ENCODE measurements at places on chromosomes 1 and 21. TPM values are rescaled to one million over a fixed set of nuclear protein-coding genes. Genes with fewer than 3 reads are reported as not detected.

EXO1 gene
- total RNA-seq: 32.7 TPM

- DNase-seq: no peak
Measured at GRCh38 chr1:151820940-151821339, 10.7 kb downstream of the RORC start.

DNA sequence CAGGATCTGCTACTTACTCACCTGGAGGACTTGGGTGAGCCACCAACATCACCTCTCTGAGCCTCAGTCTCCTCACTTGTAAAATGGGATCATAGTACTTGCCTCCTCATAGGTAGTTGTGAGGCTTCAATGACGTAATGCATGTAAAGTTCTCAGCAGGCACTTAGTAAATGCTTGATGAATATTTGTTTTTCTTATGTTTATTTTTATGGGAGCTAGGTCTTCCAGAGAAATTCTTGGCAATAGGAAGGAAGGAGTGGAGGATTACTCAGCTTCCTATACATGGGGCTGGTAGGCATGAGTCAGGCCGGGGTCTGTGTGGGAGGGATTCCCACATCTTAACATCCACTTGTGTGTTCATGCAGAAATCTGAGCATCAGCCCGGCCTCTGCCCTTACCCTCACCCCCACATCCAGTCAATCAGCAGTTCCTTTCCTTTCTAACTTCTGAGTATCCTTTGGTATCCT lies 95.4 kb upstream of the USP24 start:
- DNase-seq: no peak

C1orf105 gene
- total RNA-seq: not detected

LEFTY2 gene
- not detected for total RNA-seq

GRCh38 chr1:171251042-171251951 lies 3.0 kb downstream of the FMO1 start:
- DNase-seq: peak; percentile 50

- DNase-seq: no peak
Measured at GRCh38 chr1:159172614-159173291, 1.3 kb downstream of the CADM3 start.

GRCh38 chr1:73577206-73577605 lies 620.8 kb downstream of the LRRIQ3 start:
- DNase-seq: no peak

DNA sequence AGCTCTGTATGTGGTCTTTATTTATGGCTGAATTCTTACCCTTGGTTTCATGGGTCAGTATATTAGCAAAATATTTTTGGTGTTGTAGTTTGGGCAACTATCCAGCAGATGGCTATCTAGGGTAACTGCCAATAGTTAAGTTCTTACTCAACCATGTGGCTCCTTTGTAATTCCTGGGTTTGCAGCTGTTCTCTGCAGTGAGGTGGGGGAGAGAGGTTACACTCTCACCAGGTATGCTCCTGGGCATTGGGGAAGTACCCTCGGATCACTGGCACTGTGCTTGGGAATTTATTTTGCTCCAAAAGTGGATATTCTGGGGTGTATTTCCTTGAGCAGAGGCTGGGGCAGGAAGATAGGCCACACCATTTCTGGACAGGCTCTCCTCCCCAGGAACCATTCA lies 436.7 kb upstream of the TMPRSS15 start:
- no peak for DNase-seq

DNA sequence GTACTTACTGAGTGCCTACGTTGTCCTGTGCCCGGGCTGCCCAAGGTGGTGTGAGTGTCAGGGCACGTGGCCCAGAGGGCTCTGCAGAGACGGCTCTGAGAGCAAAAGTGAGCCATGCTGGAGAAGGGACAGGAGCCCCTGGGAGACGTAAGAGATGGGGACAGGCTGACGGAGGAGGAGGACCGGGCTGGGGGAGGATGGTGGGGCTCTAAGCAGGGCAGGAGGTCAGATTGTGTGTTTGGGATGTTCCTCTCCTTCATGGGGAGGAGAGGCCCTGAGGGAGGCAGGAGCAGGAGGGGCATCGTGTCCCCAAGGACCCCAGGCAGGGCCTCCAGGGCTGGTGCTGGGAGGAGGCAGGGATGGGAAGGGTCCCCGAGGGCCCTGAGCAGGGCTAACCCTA lies 158.9 kb downstream of the PCBP3 start:
- DNase-seq: no peak

DNA sequence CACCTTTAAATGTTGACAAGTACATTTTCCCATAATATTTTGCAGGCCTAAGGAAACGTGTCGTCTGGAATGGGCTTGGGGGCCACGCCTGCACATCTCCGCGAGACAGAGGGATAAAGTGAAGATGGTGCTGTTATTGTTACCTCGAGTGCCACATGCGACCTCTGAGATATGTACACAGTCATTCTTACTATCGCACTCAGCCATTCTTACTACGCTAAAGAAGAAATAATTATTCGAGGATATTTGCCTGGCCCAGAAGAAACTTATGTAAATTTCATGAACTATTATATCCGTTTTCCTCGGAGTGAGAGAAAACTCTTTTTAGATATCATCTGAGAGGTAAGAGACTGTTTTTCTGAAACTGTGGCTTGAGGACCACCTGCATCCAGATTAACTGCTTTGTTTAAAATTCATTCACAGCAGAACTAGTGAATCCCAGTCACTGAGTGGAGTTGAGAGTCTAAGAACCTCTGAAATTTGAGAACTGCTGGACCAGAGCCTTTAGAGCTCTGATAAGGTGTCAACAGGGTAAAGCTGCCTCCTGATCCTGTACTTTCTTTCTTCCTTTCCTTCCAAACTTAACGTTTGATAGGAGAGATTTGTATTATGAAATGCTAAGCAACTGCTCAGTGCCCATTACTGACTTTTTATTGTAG lies 811 bp downstream of the EXO1 start:
- no peak for DNase-seq

- no peak for DNase-seq
Measured at GRCh38 chr1:41051022-41051421, 29.5 kb upstream of the SLFNL1 start.

DNA sequence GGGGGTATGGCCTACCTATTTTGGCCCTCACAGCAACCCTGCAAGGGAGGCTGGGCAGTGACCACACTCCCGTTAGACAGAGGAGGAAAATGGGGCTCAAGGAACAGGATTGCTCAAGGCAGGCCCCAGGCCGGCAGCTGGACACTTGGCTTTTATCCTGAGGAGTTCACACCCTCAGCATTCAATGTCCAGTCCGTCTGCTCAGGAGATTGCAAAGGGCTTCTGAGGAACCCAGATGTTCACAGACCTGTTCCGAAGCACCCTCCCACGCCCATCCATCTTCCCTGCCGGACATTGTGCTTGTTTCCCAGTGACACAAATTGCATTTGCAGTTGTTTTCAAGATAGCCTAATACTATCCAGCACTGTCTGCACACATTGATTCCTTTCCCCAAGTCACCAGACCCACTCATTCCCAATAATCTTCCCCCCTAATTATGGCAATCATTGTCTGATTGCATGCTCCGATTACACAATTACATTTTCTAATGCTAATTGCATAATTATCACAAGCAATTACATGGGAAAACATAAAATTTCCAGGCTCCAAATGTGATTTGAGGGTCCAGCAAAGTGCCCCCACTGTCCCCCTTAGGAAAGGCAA lies 4.3 kb upstream of the UBL4B start:
- DNase-seq: no peak

DNA sequence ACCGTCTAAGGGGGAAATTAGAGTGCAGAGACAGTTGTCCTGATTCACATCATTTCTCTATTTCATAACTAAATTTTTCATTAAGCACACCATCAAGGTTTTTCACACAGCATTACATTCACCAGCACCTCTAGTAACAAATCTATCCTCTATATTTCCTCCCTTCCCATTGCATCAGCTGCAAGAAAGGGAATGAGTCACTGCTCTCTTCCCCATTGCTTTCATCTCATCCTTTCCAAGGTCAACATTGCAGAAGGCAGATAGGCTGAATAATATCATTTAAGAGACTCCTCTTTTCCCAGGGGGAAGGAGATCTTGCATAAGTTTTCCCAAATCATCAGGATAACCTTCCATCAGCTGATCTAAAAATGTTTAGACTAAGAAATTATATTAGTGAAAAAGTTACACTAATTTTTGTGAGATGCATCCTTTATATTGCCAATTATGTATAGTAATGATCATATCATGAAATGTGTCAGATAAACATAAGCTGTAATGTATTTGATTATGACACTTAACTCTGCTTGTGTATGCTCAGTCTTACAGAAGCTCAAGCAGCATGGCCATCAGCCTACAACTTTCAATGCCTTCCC lies 4.3 kb downstream of the INTS7 start:
- no peak for DNase-seq

GRCh38 chr1:27686223-27686990 lies 14.4 kb upstream of the IFI6 start:
- no peak for DNase-seq

DNA sequence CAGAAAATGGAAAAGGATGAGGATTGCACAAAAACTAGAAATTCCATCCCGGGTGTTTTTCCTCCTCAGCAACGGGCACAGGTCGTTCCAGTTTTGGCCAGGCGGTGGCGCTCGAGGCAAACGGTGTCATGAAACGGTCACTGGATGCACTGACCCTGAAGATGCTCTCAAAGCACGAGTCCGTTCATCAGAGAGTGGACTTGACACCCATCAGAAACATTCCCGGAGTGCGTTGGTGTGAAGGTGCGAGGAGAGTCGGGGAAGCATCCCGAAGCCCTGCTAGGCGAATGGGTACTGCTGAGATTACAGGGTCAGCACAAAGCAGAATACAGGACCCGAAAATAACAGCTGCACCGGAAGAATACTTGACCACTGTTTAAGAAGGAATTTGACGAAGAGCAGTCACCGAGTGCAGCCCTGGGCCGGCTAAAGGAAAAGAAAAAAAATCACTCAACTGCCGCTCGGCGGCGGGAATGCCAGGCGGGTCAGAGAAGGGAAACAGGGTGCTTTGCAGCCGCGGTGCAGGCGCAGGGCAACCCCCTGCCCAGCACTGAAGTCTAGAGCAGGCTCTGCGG lies 71.7 kb upstream of the ETS2 start:
- DNase-seq: peak; percentile 80

GRCh38 chr1:232542633-232543593 lies 87.0 kb downstream of the SIPA1L2 start:
- no peak for DNase-seq

- peak; percentile 35 for DNase-seq
Measured at GRCh38 chr1:235207209-235207565, 46.1 kb upstream of the RBM34 start.

CCDC30 gene
- 2.8 TPM for total RNA-seq

GRCh38 chr21:45880097-45881068 lies 101.2 kb upstream of the COL6A1 start:
- peak; percentile 58 for DNase-seq

- DNase-seq: no peak
Measured at GRCh38 chr1:169699707-169700106, 11.7 kb downstream of the SELL start.

GRCh38 chr1:33971913-33972312 lies 108.0 kb downstream of the HMGB4 start:
- no peak for DNase-seq

All from activated naive CD8-positive, alpha-beta T cell treated with anti-CD3 and anti-CD28 coated beads, Interleukin-2, amount 10 ng/mL, durations not matched to agents 7 days and 5 days (primary cell).